Epithelial cell of esophagus (primary cell): ENCODE measurements at places on chromosomes 5 and 9.

DNA sequence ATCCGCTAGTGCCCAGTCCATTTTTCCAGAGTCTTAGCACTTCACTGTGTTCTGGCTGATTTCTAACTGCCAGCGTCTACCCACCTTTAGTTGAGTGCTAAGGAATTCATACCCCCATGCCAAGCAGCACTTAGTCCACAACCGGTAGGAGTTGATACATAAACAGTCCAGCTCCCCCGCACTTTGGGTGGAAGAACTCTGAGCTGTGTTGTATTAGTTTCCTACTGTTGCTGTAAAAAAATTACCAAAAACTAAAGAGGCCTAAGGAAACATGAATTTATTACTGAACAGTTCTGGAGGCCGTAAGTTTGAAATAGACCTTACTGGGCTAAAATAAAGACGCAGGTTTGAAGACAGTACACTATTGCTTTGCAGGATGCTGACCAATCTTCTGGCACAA is 87.6 kb downstream of the SLC24A2 start:
- no peak for DNase-seq

- DNase-seq: no peak
Observed at GRCh38 chr5:111676926-111677415, 80.0 kb downstream of the NREP start.

- no peak for DNase-seq
Observed at GRCh38 chr9:91781906-91782305, 168.1 kb downstream of the ROR2 start.

- no peak for DNase-seq
Observed at GRCh38 chr5:115649541-115649940, 23.7 kb upstream of the TMED7 start.

GRCh38 chr9:120265791-120266190 is 314.2 kb downstream of the CDK5RAP2 start:
- DNase-seq: peak; percentile 6

- no peak for DNase-seq
Observed at GRCh38 chr9:132126680-132127236, 35.1 kb upstream of the NTNG2 start.

GRCh38 chr9:98831696-98832095 is 24.2 kb downstream of the GALNT12 start:
- DNase-seq: no peak

DNA sequence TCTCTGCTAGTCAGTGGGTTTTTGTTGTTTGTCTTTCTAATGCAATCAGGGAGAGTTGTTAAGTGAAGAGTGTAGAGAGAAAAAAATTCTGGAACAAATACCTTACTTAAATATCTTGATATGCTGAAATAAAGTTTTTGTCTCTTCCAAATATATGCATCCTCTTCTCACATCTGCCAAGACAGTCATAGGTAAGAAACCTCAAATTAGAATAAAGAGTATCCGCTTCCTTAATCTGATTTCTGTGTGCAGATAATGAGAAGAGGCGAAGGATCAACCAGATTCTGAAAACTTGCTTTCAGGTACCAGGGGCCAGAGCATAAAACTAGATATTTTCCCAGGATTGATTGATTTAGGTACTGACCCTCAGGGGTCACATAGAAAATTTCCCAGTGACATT is 11.3 kb upstream of the IL6ST start:
- no peak for DNase-seq

DNA sequence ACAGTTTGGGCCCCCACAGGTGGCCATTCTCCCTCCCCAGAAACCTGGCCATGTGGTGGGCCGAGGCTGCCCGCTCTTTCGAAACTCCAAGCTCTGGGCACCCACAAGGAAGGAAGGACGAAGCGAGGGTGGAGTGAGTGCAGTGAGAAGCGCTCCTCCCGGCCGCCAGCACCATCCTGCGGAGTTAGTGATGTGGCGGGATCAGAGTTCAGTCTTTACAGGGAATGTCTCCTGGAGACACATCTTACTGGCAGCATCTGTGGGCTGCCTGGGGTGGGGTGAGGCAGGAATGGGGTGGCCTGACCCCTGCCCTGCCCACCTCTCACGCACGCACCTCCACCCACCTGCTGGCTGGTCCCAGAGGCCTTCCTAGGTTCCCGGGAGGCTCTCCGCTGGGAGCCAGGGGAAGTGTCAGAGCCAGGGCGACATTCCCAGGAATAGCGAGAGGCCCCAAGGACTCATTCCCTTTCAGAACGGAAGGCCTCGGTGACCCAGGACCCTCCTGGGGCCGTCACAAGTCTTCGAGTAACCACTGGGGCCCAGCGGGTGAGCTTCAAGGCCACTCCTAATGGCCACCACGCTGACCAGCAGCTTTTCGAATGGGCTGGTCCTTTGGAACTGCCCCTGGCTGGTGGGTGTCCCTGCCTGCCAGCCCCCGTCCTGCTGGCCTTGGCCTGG is 5.5 kb upstream of the RNU6ATAC start:
- no peak for DNase-seq

DNA sequence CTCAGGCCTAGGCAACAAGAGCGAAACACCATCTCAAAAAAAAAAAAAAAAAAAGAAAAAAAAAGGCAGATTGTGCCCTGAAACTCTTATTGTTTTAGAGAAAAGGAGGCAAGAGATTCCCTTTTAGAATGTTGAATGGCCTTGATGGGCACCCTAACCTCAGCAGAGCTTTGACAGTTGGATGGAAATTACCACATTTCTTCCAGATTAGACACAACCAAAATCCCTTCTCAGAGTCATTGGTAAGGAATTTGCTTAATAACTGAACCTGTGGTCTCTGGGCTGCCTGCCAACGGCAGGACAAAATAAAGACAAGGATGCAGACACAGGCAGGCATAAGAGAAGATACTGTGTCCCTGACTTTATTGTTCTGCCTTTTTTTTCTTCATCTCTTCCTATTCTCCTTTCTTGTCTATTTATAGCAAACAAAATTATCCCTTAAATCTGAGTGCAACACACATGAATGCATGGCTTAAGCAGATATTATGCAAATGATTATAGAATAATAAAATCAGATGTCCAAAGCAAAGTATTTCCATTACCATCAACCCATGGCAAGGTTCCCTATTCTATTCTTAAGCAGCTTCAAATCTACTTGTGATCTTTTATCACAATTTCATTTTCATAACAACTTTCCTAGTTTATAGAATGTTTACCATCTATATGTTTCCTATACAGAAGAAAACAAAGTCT is 37.3 kb upstream of the TRIO start:
- DNase-seq: peak; percentile 80

DNA sequence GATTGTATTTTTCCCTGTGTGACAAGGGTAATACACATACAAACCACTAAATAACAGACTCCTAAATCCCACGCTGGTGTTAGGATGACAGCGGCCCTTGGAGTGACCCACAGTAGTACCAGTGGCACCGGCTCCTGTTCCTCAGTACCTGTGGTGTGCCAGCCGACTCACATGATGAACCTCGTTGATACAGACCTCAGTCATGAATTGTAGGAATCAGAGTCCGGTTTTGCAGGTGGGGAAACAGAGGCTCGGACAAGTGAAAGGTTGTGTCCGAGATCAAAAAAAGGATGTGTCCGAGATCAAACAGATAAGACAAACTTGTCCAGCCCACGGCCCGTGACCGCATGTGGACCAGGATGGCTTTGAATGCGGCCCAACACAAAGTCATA is 78.0 kb downstream of the AMBP start:
- DNase-seq: no peak

GRCh38 chr9:87233899-87234455 is 263.7 kb upstream of the DAPK1 start:
- no peak for DNase-seq

DNA sequence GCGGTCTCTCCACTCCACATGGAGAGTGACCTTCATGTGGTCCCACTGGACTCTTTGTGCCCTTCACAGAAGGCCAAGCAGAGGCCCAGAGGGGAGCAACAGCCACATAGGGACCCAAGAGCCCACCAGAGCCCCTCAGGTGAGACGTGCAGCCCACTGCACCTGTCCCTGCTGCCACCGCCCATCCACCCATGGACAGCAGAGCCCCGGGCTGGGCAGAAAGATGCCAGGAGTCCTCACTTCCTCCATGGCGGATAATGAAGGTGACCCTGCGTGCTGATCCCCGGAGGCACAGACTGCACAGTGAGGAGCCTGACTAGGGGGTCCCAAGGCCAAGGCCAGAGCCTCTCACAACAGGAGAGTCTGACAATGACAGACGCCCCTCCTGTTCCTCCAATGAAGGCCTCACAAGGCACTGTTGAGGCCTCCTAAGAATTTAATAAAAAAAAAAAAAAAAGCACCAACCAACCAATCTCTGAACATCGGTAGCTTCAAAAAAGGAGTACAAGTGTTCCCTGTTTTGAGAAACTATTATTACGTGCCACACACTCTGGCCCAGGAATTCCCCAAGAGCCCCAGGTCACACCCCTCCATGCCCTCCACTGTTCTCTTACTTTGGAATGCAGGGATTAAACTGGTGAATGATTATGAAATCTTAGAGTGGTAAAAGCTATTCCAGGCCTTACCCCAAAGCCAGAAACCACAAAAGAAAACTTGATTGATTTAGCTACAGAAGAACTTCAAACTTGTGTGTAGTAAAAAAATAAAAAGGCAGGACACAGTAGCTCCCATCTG is 2.8 kb upstream of the PPP1R26 start:
- peak; percentile 20 for DNase-seq

GRCh38 chr9:95273369-95274022 is 44.0 kb downstream of the FANCC start:
- no peak for DNase-seq

- no peak for DNase-seq
Observed at GRCh38 chr5:165714598-165714997, 2209.2 kb downstream of the MAT2B start.

DNA sequence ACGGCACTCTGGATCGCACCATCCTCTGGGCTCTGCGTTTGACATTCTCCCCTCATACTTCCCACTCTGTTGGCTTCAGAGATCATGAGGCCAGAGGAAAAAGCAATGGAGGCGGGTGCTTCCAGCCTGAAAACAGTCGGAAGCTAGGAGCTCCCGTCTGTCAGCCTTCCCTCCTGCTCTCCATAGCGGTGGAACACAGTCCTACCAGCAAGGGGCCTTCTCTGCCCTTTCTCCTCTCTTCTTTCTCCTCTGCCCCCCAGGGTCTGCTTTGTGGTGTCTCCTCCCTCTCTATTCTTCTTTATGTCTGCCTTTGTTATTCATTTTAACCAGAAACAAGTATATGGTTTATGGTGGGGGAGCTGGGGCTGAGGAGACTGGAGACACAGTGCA is 152.5 kb upstream of the NFIB start:
- no peak for DNase-seq

GRCh38 chr9:95360866-95361265 is 43.4 kb upstream of the FANCC start:
- no peak for DNase-seq

- DNase-seq: peak; percentile 81
Observed at GRCh38 chr5:140346348-140347221, at the start of gene HBEGF. HBEGF (minus strand) TSS chr5:140346603; CDS start chr5:140346328, 275 bp downstream.

DNA sequence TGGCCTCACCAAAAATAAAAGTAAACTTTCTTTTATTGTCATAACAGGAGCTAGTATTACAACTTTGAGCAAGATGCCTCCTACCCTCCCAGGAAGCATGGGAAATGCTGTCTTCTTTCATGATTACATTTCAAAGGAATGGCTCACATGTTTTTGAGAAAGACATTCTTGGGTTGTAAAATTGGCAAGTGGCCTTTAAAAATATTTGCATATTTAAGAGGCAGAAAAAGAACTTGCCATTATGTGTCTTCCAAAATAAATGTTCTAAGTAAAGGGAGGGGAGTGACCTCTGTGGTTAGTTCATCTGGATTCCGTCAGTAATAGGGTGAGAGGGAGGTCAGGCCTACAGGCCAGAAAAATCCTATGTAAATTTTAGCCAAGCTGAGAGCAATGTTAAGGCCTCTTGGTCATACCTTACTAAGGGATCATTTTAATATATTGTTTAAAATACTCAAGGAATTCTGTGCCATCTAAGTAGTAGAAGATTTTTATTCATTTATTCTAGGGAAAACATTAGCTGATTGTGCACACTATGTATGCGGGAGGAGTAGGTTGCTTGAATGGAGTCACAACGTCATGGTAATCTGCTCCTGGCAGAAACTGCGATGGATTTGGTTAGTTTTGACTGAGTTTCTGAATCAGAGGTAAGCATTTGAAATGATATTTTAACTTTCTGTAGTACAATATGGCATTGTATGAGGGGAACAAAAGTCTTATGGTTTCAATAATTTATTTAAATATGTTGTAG is 1485.7 kb upstream of the CDH9 start:
- peak; percentile 69 for DNase-seq

GRCh38 chr9:33287087-33287490 is 3.2 kb upstream of the NFX1 start:
- DNase-seq: peak; percentile 72

DNA sequence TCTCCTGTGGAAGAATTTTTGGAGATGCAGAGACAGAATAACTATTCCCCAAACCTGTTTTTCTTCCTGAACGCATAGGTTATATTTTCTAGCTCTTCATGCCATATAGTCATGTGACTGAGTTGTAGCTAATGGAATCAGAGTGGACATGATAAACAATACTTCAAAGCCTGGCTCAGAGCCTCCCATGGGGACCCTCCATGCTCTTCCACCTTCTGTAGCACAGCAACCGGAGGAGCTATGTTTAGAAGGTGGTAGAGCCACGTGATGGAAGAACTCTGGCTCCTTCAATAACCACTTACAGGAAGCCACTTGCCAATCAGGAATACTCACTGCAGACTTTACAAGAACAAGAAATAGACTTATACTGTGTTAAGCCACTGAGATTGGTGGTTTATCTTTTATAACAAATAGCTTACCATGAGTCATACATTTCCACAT is 39.2 kb downstream of the NADK2 start:
- peak; percentile 12 for DNase-seq

DNA sequence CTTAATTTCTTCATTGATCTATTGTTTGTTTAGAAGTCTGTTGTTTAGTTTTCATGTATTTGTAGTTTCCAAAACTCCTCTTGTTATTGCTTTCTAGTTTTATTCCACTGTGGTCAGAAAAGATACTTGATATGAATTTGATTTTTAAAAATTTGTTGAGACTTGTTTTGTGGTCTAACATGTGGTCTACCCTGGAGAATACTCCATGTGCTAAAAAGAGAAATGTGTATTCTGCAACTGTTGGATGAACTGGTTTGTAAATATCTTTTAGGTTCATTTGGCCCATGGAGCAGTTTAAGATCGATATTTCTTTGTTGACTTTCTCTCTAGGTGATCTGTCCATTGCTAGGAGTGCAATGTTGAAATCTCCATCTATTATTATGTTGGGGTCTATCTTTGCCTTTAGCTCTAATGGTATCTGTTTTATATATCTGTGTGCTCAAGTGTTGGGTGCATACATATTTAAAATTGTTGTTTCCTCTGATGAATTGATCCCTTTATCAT is 150.6 kb upstream of the ATP10B start:
- DNase-seq: no peak

DNA sequence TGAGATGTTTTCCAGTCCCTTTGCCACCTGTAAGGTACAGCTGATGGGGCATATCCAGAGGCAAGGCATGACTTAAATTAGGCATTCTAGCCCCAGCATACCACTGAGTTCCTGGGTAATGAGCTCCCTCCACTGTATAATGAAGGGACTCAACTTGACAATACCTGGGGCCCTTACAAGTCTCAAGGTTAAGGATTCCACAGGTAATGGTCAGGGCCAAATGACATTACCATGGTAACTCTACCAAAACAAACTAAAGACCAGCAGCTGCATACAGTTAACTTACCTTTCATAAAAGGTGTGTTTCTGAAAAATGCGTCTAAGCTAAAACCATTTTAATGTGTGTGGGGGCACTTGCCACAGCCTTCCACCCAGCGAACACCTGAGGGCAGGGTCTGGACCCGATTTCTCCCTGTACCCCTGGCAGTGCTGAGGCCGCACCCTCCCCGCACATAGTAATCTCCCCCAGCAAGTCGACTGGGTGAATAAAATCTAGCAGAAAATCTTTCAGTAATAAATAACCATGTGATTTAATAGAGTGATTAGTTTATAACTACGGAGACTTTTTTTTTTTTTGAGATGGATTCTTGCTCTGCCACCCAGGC is 24.2 kb downstream of the CCDC69 start:
- no peak for DNase-seq
